Kasumi-1 (cell line): ENCODE measurements at places on chromosomes 1 and 21.
A peak's percentile ranks its signal among the peaks of the same experiment; 100 is the strongest.

- no peak for DNase-seq
Measured at GRCh38 chr1:111208921-111209320, 8.5 kb upstream of the DENND2D start.

GRCh38 chr1:244180256-244180655, 129.2 kb downstream of the ZBTB18 start:
- DNase-seq: no peak

- DNase-seq: no peak
Measured at GRCh38 chr1:230077436-230078213, 10.6 kb downstream of the GALNT2 start.

- peak; percentile 43 for DNase-seq
Measured at GRCh38 chr21:34807146-34807880, 138.5 kb downstream of the CLIC6 start.

- peak; percentile 53 for DNase-seq
Measured at GRCh38 chr1:89125913-89126580, at the start of gene GBP2. GBP2 (minus strand) TSS chr1:89126114; CDS start chr1:89121966, 4,148 bp downstream.

GRCh38 chr1:165279882-165280281, 76.6 kb downstream of the LMX1A start:
- no peak for DNase-seq

DNA sequence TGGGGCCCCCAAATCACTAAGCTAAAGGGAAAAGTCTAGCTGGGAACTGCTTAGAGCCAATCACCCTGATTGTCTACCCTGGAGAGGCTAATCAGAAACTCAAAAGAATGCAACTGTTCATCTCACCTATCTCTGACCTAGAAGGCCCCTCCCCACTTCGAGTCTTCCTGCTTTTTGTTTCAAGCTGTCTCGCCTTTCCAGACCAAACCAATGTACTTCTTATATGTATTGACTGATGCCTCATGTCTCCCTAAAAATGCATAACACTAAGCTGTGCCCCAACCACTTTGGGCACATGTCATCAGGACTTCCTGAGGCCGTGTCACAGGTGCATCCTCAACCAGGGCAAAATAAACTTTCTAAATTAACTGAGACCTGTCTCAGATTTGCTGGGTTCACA, 209.5 kb downstream of the APP start:
- no peak for DNase-seq

DNA sequence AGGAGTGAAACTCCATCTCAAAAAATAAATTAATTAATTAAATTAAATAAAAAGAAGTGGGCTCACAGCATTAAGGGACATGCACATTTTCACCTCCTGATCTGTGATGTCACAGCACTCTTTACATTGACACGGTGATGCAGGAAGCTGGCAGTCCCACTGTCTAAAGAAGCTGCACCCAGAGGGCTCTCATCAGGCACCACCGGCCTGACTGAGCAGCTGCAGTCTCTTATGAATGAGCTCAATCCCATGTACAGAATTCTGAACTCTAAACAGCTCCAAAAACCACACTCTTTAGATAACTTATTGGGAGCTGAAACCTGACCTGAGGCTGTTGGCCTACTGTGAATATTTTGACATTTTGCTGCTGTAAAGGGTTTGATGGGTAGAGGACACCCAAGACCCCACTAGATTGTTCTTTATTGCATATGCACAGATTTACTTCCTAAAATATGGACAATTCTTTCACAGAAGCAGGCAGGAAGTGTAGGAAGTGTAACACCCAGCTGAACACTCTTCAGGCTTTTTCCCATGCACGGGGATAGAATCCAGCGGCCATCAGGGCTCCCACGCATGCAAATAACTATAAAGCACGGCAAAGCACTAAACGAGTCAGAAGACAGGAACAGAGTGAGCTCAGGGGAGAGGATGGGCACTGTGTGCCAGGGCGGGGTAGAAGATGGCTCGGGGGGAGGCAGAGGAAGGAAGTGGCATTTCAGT, 46.2 kb downstream of the L1TD1 start:
- no peak for DNase-seq

DNA sequence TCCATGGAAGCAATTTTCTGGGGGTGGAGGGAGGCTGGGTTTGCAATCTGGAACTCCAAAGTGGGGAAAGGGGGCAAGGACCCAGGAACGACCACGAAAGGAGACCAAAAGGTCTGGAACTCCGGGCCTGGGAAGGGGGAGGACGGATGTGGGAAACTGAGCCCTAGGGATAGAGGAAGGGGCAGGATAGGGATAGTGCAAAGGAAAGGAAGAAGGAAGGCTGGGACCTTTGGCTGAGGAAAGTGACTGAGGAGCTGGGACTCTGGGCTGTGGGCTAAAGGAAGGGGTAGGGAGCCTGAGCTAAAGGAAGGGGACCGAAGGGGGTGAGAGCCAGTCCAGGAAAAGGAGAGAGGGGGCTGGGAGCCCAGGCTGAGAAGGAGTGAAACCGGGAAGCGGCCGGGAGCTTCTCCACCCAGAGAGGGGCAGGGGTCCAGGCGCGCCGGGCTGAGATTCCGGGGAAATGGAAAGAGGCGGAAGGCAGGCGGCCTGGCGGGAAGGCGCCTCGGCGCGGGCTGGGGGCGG, 395 bp downstream of the SLC9A1 start:
- no peak for DNase-seq

DNA sequence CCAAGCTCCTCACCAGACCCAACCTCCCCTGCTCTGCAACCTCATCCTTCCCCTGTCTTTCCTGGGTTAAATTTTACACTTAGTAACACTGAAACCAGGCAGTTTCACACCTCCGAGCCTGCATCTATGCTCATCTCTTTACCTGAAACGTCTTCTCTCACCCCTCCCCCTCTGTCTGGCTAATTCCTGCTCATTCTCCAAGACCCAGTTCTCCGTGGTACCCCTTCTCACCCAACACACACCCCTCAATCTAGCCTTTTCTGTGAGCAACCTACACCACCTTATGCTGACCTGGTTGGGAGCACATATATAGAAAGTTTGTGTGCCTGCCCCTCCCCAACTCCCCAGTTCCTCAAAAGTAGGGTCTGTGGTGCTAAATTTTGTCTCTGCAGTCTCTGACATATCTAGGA, 3.7 kb upstream of the KIAA1614 start:
- DNase-seq: no peak

DNA sequence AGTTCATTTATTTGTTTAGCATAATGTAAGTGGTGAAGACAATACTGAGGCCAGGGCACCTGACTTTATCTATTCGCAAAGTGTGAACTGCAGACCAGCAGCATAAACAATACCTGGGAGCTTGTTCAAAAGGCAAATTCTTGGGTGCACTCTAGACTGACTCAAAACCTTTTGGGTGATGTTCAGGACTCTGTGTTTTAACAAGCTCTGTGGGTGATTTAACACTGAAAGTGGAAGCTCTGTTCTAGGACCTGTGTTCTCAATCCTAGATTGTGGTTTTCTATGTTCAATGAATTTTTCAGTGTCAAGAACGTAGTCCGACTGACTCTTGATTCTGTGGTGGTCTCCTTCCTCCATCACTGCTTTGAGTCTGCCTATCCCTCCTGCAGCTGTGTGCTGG, 71.9 kb downstream of the GPR88 start:
- DNase-seq: no peak

DNA sequence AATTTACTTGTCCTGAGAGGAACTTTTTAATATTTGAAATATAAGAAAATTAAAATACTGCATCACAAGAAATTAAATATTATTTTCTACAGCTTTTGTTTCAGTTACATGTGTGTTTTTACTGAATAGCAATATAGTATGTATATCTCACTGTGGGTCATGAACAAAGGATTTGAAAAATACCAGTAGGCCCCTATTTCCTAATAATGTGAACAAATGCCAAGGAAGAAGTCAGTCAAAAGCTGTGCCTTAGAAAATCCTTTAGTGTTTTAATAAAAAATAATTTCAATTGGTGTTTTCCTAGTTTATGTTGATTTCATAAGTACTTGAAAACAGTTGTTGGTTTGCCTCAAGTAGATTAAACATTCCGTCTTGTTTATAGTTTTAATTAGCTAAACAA, 46.7 kb downstream of the SMYD3 start:
- DNase-seq: no peak

- no peak for DNase-seq
Measured at GRCh38 chr1:242828199-242828598, 303.7 kb upstream of the PLD5 start.

GRCh38 chr21:31675960-31676359, 16.5 kb downstream of the SOD1 start:
- no peak for DNase-seq

- DNase-seq: no peak
Measured at GRCh38 chr1:47378147-47378546, 37.9 kb upstream of the FOXE3 start.

GRCh38 chr1:66840929-66841328, 39.9 kb upstream of the INSL5 start:
- no peak for DNase-seq

- DNase-seq: no peak
Measured at GRCh38 chr1:60036856-60037460, 36.6 kb downstream of the C1orf87 start.

DNA sequence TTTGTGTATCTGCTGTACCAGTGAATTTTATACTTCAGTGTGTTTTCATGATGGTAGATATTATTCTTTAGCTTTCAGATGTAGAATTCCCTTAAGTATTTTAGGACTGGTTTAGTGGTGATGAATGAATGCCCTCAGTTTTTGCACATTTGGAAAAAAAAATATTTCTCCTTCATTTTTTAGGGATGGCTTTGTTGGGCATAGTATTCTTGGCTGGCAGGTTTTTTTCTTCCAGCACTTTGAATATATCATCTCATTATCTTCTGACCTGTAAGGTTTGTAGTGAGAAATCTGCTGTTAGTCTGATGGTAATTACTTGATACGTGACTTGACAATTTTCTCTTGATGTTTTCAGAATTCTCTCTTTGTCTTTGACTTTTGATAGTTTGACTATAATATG, 66.8 kb downstream of the XPR1 start:
- no peak for DNase-seq

DNA sequence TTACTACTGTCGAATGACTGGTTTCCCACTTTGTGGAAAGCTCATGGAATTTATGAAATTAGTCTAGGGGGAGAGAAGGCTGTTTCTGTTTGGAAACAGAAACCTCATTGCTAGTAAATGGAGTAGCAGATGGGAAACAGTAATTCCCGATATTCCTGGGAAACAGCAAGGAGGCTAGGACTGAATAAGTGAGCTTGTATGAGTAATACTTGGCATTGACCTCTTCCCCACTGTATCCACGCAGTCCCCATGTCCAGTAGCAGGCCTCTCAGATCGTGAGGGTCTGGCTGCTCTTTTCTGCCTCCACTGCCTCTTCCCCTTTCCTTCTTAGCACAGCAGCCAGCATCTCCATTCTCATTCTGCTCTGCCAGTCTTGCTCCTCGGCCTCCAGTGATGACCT, 75.5 kb downstream of the PRDM2 start:
- DNase-seq: no peak

DNA sequence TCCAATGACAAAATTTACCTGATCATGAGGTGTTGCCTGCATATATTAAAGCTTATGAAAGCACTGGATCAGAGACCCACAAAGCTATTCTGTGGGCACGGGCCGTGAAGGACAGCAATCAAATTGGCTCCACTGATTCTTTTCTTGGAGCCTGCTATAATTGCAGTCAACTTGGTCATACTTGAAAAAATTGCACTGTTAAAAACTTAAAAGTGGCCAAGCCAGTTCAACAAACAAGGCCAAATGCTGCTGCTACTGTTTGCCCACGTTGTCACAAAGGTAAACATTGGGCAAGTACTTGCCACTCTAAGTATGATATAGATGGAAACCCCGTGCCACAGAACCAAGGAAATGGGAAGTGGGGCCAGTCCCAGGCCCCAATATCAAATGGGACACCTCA, 37.8 kb downstream of the CYP4A11 start:
- no peak for DNase-seq

GRCh38 chr1:152348447-152348846, 11.4 kb downstream of the FLG2 start:
- no peak for DNase-seq

DNA sequence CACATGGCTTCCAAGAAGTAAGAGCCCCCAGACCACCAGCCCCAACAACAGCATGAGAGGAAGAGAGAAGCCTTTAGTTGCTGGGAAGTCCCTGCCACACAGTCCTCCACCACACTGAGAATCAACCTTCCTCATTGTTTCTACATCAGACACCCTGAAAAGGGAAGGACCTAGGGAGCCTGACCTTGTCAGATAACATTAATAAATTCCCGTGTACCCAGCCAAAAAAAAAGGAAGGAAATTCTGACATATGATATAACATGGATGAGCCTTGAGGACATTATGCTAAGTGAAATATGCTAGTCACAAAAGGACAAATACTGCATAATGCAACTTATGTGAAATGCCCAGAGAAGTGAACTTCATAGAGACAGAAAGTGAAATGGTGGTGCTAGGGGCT, 65.6 kb upstream of the ARHGAP29 start:
- peak; percentile 61 for DNase-seq

DNA sequence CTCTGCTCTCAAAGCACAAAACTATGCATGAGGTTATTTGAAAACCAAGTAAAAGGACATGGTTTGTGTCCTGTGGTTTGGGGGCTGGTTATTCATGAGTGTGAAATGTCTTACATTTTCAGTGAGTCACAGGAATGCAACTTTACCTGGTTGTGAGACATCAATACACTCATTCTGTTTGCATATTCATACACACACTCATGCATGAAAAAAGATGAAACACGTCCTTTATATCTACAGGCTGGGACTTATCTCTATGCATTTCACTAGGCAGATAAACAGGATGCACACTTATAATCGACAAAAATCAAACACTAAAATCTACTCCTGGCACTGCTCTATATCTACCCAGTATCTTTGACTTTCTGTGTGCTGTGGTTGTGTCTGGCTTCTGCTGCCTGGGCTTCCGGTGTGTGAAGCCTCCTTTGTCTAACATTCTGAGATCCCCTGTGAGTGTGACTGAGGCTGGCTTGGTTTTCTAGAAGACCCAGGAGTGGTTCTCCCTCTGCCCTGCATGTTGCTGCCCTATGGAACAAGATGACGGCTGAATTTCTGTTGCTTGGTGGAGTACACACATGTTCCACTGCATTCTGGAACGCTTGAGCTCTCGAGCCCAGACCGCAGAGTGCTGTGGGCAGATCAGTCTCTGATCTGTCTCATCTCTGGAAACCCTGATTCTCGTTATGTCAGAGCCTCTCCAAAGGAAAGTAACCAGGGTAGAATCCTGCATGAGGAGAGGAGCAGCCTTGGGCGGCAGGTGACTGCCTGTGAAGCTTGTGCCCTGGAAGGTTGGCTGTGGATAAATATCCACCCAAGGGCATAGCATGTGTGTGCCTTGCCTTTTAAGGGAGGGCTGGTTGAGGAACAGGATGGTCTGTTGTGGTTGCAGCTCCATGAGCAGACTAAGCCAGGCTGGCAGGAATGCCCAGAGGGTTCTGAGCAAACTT, 19.7 kb upstream of the FASLG start:
- peak; percentile 40 for DNase-seq
